ENCODE measurements at places on chromosomes 1 and 21.

DNA sequence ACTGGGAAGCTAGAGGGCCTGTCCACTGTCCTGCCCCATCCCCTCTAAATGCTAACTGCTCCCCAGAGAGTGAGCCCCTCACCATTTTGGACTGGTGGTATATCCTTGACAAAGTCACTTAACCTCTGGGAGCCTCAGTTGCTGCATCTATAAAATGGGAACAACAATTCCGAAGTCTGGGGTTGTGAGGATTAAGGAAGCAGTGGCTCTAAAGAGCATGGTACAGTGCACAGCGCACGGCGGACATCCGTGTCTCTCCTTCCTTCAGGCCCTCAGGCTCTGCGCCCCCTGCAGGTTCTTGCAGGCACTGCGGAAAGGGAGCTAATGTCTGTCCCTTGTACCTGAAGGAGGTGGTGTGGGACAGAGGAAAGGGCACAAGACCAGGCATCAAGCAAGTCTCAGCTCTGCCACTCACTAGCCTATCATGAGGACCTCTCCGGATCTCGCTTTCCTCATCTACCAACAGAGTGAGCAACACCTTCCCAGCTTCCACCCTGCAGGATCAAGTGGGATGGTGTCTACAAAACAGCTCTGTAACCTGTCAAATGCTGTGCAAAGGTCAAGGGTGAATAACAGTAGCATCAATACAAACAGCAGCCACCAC, 20.1 kb downstream of the ECE1 start:
- no peak for DNase-seq

GRCh38 chr1:147351140-147351835, 108.8 kb downstream of the CHD1L start:
- DNase-seq, result no peak

DNA sequence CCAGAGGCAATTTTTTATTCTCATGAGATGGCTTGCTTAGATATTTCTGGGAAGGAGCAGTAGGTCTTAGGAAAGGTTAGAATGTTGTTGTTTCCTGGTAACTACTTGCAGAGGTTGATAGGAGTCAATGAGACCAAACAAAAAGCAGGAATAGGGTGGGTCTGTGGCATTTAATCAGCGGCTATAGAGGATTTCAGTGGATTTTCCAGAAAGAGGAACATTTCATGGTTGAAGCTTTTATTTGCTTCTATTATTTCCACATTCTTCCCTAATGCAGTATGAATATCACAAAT, 111.3 kb upstream of the PALMD start:
- no peak for DNase-seq

DNA sequence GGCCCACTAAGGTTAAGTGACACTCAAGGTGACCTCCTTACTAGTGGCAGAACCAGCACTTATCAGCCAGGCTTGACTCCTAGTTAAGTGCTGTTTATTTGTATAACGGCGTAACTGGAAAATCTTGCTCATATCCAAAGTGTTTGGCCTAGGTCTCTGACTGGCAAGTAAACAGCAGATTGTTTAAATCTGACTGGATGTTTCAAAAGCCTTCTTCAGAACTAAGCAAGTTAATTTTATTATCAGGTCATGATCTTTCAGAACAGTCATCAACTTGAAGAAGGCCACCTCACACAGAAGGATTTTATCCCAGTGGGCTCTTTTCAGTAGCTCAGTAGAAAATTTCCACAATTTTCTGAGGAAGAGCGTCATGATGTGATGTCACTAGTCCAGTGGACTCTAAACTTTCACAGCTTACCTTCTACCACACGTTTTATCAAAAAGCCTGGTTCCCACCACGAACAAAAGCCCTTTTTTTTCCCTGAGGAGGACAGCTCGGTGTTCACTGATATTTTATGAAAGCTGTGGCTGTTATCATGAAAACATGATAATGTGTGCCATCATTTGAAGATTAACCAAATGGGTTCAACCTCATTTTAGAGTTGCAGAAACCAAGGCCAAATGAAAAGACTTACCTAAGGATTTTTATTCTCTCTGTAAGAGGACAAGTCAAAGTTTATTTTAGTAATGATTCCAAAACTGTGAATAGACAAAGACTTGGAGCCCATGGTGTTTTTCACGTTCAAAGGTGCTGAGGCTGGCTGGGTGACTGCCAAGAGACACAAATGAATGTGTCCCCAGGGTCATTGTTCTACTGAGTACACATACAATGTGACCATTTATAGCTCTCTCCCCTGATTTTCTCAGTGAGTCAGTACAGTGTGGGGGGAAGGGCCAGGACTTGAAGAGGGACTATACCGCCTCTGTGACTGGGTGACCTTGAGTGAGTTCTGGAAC, 9.1 kb downstream of the SGIP1 start:
- no peak for DNase-seq

DNA sequence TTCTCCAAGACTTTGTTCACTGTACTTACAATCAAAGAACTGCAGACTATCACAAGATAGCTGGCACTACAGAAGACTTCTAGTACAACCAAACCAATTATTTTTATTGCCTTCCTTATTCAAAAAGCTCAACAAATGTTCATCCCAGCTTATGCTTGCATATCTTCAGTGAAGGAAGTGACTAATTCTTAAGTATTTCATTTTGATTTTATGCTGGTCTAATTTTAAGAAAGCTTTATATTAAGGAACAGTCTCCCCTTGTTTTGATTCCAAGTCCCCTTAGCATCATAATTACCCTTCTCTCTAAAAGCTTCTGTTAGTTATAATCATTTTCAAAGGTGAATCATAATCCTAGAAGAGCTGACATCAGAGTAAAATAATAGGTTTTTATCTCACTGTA, 132.9 kb downstream of the LRRIQ3 start:
- no peak for DNase-seq

GRCh38 chr1:233343262-233343661, 15.7 kb downstream of the MAP3K21 start:
- DNase-seq, result no peak

DNA sequence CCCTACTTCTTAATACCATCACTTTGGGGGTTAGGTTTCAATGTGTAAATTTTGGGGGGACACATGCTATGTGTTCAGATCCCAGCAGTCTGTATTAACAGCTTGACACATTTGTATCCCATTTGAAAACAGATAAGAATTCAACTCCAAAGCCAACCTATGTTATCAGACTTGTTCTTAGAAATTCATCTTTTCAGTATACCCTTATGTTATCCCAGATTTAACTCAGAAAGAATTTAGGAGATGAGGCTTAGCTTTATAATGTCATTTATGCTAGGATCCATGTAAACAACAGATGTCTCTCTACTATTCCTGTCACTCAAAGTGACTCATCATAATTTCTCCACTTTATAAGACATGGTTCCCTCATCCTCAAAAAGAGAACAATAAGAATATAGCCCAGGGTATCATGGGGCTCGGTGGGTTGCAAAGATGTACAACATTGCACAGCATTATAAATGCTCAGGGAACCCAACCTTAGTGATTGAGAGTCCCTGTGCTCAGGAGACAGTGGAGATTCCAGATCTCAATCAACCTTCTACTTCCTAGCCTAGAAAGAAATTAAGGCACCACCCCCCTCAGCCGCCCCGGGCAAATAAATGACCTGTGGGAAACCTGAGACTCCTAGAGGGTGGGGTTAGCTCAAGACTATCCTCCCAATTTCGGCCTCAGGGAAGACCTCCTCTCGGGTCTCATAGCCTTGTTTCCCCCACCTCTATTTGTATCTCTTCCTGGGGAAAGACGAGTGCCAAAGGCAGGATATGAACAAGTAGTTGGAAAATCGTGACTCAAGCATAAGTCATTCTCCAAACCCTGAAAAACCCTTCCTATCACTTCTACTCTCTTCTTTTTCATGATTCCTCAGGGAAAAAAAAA, 265.1 kb upstream of the CAMK1G start:
- DNase-seq, result no peak

- DNase-seq, result no peak
Measured at GRCh38 chr21:42883921-42884320, 4.6 kb upstream of the WDR4 start.

DNA sequence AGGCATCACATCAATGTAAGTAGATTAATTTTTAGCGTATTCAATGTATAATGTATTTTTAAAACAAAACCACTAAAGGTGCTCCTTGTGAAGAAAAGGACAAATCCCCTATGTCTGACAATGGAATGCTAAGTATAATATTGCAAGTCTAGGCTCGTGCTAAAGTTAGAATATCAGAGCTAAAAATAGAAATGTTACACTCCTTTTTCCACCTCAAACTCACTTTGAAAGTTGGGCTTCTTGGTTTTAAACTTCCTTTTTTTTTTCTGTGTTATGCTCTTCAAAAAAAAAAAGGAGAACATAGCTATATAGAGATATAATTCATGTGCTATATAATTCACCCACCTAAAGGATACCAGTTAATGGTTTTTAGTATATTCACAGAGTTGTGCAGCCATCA, 3.6 kb upstream of the SERBP1 start:
- DNase-seq, result no peak

- DNase-seq, result no peak
Measured at GRCh38 chr1:236534151-236534651, 10.4 kb downstream of the LGALS8 start.

DNA sequence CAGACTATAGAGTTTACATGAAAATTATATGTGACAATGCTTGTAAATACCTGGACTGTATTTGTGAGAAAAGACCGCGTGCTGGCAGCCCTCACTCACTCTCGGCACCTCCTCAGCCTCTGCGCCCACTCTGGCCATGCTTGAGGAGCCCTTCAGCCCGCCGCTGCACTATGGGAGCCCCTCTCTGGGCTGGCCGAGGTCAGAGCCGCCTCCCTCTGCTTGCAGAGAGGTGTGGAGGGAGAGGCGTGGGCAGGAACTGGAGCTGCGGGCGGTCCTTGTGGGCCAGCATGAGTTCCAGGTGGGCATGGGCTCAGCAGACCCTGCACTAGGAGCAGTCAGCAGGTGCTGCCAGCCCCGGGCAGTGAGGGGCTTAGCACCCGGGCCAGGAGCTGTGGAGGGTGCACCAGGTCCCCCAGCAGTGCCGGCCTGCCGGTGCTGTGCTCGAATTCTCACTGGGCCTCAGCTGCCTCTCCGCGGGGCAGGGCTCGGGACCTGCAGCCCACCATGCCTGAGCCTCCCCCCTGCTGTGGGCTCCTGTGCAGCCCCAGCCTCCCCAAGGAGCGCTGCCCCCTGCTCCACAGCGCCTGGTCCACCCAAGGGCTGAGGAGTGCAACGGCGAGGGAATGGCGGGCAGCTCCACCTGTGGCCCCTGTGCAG, 482.5 kb downstream of the AGBL4 start:
- no peak for DNase-seq

- no peak for DNase-seq
Measured at GRCh38 chr1:94623560-94624148, 82.1 kb upstream of the F3 start.
